ENCODE measurements at places on chromosomes 16 and 17. TPM values are rescaled to one million over a fixed set of nuclear protein-coding genes. Genes with fewer than 3 reads are reported as not detected.

Gene SYNGR3
- 0.49 TPM for total RNA-seq

Gene TMC6
- total RNA-seq: 22.6 TPM

Gene INCA1
- total RNA-seq: not detected

Gene TMC7
- 0.81 TPM for total RNA-seq

Gene GAST
- total RNA-seq: not detected

Gene DNAI2
- total RNA-seq: not detected

Gene MYH13
- total RNA-seq: not detected

Data from thoracic aorta (tissue), 2 donors.